ENCODE measurements at places on chromosomes 3 and 15.

DNA sequence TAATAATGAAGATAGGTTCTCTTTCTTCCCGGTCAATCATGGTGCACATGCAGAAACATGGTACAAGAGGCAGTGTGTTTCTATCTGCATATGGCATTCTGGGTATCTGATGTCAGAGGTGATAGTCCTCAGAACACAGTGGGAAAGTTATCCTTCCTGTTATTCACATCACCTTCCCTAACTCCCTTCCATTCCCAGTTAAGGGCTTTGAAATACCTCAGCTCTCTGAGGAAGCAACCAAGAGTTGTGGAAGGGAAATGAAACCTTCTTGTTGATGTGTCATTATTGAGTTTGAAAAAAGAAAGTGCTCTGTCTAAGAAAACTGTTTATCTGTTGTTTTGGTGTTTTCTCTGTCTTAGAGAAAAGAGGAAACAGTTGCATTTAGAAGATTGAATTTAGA lies 21.9 kb upstream of the P2RY13 start:
- no peak for DNase-seq

DNA sequence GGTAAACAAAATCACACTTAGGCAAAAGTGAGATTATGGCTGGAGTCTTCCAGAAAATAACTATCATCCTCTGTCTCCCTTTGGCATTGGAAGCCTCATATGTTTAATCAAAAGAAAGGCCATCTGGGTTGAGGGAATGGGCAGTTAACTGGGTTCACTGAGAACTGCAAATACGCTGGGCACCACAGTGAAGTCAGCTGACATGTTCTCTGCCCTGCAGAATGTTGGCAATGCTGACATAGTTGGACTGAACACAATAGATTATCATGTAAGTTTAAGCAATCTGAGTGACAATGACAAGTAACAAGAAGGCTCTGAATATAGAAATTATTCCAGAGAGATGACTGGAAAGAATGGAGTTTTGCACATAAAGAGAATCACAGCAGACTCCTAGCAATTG lies 43.8 kb upstream of the SLC25A26 start:
- DNase-seq, result no peak

DNA sequence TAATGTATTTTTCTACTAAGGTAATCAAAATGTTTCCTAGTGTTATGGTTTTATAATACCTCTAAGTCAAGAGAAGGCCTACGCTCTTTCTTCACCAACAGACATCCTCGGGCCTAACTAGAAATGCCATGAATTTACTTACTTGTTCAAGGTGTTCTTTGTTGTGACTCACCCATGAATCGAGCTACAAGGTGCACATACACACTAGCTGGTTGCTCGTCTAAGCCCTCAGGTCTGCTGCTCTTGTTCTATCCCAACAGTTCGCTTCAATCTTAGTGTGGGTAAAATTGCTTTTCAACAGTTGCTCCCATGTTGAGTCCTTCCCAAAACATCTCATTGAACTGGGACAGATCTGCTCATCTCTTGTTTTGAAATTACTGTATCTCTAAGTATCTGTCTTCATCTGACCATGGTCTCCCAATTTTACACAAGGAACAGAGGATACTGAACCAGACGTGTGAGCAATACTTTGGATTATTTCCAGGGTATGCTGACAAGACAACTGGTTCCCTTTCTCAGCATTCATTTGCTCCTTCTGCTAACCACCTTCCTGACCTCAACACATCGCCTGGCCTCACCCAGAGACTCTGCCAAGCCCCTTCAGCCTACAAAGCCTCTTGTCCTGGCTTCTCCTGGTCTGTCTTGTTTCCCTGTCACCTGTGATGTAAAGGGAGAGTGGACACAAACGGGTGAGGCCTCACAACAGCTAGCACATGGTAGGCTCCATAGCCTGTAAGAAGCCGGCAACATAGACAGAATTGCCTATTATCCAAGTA lies 84.2 kb downstream of the NEDD4 start:
- DNase-seq, result no peak

- no peak for DNase-seq
These were observed 30.5 kb downstream of the RTP1 start for GRCh38 chr3:187227658-187228258.

DNA sequence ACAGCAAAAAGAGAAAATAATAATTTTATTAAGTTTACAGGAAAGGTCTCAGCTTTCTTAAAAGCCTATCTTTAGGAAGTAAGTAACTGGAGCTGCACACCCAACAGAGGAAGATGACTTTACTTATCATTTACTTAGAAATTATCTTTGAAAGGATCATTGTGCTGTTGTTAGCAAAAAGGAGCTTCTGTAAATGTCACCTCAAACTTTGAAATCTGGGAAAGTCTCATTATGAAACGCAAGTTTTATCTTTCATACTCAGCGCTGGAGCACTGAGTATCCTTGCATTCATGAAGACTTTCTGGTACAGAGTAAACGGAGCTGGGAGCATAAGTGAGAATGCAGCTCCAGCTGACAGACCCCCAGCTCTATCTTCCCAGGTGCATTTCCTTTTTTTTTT lies 491.2 kb upstream of the TPRG1 start:
- DNase-seq, result no peak

GRCh38 chr3:6182909-6183308 lies 678.0 kb upstream of the GRM7 start:
- no peak for DNase-seq

GRCh38 chr3:154552338-154552737 lies 122.3 kb upstream of the GPR149 start:
- DNase-seq, result no peak

DNA sequence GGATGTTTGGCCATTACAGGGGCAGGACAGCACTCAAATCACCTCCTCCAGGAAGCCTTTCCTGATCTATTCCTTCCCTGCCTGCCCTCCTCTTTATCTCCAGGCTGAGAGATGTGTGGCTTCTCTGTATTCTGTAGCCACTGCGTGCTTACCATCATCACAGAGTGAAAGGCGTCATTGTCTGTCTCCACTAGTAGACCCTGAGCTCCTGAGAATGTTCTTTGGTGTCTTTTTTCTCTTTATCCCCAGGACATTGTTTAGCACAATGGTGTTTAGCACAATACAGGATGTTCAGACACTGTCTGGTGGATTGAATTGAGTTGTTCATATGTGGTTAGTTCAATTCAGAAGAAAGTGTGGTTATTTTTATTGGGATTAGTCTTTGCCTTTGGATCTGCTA lies 26.2 kb upstream of the LARS2 start:
- no peak for DNase-seq

DNA sequence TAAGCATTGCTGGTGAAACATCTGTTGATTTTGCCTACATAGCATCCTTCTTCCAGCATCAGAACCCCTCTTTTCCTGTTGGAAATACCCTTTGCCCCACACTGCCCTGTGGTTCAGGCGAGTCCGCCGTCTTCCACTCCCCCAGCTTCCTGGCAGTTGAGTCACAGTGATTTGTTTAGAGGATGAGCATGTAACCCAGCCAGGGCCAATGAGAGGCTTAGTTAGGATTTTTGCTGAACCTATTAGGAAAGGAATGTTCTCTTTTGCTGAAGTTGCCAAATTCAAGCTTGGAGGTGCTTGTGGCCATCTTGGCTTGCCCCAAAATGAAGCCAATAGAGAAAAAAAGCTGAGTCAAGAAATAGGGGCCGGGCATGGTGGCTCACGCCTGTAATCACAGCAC lies 19.0 kb upstream of the MEX3B start:
- DNase-seq, result no peak

DNA sequence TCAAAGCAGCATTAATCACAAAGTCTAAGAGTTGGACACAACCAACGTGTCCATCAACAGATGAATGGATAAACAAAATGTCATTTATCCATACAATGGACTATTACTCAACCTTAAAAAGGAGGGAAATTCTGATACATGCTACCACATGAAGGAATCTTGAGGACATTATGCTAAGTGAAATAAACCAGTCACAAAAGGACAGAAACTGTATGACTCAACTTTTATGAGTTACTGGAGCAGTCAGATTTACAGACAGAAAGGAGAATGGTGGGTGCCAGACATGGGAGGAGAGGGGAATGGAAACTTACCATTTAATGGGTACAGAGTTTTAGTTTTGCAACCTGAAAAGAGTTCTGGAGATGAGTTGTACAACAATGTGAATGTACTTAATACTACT lies 43.0 kb upstream of the SEC13 start:
- peak; percentile 45 for DNase-seq

GRCh38 chr15:101063212-101063611 lies 144.1 kb downstream of the LRRK1 start:
- no peak for DNase-seq

- DNase-seq, result no peak
These were observed 59.6 kb upstream of the NEDD4 start for GRCh38 chr15:56053046-56053400.

- DNase-seq, result no peak
These were observed 157.2 kb upstream of the TMEM108 start for GRCh38 chr3:132880986-132881385.

- DNase-seq, result peak; percentile 23
These were observed 7.7 kb downstream of the MAP1A start for GRCh38 chr15:43525131-43525530.

GRCh38 chr15:80289528-80290495 lies 37.8 kb upstream of the CTXND1 start:
- no peak for DNase-seq

GRCh38 chr3:30752970-30753369 lies 141.5 kb downstream of the GADL1 start:
- no peak for DNase-seq

- DNase-seq, result no peak
These were observed 50.6 kb downstream of the TBL1XR1 start for GRCh38 chr3:177146646-177147045.
